ENCODE measurements at places on chromosomes 11 and 22.

- DNase-seq: no peak
Measured at GRCh38 chr11:68214173-68215086, 1.3 kb upstream of the KMT5B start.

DNA sequence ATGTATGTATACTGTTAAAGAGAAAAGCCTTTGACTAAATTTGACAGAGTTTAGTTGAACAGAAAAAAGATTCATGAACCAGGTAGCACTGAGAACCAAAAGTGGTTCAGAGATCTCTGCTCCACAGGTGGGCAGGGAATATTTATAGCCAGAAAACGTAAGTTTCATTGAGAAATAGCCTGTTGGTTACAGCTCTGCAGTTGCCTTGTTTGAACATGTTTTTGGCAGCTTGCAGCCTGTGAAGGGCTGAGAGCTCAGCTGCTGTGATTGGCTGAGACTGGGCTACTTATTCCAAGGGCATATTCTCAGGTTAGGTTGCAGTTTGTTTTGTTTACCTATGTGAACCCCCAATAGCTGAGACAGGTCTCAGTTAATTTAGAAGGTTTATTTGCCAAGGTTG, 13.5 kb upstream of the ZNF74 start:
- DNase-seq: no peak

GRCh38 chr11:113974741-113975470, at the start of gene HTR3A:
Gene HTR3A, plus strand, starts transcription at chr11:113975108. Its CDS starts 218 bp downstream, at chr11:113975326.
- DNase-seq: no peak

DNA sequence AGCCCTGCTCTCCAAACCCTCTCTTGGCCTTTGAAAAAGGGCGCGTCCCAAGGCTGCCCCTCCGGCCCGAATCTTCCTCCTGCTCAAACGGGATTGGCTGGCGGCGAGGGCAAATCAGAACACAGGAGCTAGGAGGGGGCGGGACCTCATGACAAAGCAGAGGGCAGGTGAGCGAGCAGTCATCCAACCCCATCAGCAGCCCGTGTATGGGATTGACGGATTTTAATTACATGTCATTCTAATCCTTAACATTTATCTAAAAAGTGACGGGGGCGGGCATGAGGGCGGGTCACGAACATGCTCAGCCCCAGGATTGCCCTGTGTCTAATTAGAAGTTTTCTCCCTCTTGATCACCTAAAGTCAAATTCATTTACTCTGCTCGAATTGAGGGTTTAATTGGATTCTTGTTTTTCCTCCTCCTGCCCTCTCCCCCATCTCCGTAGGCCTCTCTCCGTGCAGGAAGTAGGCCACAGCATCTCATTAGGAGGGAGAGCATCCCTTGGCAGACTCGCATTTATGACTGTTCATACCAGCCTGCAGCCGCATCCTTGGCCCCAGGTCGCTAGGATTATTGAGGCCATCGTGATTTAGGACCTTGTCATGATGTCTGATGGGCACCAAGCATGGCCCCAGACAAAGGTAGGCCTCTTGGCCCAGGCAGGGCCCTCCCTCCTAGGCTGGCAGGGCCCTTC, 147.1 kb downstream of the CHST1 start:
- no peak for DNase-seq

GRCh38 chr11:61129639-61130523, 27.6 kb downstream of the CD5 start:
- DNase-seq: peak; percentile 86

DNA sequence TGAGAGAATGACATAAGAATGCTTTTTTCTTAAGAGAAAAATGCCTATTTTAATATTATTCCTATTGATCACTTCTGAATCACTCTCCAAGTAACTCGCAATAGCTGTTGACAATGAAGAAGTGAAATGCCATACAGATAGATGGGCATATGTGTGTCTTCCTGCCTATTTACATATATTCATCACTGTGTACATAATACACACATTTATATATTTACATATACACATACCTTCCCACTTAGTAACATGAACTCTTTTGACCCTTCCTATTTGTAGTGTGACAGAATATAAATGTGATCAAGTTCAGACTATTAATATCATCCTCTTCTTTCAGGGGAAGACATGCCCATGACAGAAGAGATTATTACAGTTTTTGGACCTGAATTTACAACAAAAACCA, 756.7 kb downstream of the DLG2 start:
- no peak for DNase-seq

DNA sequence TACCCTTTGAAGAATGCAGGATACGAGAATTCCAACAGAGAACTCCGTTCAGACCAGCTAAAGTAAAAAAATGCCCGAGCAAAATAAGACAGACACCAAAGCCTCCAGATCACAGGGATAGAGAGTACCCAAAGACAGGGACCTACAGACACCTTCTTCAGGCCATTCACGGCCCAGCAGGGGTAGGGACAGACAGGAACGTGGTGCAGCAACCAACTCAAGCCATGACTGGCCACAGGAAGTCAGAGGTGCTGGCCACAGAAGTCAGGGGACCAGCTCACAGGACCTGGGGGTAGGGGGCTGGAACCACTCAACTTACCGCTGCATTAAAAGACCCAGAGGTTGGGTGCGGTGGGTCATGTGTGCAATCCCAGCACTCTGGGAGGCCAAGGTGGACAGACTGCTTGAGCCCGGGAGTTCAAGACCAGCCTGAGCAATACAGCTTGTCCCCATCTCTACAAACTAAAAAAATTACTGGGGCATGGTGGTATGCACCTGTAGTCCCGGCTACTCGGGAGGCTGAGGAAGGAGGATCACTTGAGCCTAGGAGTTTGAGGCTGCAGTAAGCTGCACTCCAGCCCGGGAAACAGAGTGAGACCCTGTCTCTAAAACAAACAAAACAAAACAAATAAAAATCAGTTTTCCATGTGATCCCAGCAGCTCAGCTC, 39.9 kb upstream of the COMT start:
- DNase-seq: no peak

- DNase-seq: no peak
Measured at GRCh38 chr11:36455658-36456111, 54.4 kb downstream of the TRAF6 start.

GRCh38 chr11:297051-297585, 2.2 kb downstream of the IFITM5 start:
- DNase-seq: no peak

DNA sequence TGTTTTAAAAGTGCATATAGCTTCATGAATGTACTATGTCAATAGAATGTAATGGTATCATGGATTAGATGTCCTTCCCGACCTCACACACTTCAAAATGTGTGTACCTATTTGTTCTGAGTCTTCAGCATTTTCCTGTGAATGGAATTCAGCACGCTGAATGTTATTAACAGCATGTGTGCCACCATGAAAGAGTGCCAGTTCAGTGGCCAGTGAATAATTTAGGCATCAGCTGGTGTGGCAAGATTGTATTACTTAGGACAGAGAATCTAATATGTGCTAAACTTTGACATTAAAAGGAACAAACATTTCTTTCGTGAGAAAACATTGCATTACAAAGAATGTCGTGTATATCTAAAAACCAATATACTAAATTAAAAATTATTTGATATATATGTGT, 46.4 kb downstream of the HIPK3 start:
- no peak for DNase-seq

DNA sequence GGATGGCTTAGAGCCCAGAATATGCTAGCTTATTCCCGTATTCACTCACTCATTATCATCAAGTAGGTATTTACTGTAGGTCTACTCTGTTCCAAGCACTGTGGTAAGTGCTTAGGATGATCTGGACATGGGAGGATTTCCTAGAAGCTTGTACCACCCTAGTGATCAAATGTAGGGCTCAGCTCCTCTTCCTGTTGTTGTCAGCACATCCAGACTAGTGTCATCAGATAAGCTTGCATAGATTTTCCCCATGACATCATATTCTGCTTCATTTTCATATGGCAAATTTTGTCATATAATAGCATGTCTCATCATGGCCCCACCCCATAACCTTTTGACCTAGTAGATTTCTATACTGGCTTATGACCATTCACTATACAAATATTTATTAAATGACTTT, 19.3 kb upstream of the NUCB2 start:
- DNase-seq: no peak

DNA sequence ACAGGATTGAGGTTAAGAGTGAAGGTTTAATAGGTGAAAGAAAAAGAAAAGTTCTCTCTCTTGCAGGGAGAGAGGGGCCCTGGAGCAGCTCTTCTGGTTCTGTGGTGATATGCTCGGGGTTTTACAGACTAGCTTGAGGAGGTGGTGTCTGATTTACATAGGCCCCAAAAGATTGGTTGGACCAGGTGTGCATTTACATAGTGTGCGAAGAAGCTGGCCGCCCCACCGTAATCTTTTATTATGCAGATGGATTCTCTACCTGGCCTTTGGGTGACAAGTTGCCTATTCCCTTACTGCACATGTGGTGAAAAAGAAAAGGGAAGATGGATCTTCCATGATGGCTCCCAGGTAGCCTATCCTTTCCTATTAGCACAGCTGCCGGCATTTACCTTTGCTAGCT, 219.9 kb upstream of the GRIA4 start:
- DNase-seq: no peak

GRCh38 chr11:121575250-121575962, 122.6 kb upstream of the SORL1-AS1 start:
- DNase-seq: no peak

DNA sequence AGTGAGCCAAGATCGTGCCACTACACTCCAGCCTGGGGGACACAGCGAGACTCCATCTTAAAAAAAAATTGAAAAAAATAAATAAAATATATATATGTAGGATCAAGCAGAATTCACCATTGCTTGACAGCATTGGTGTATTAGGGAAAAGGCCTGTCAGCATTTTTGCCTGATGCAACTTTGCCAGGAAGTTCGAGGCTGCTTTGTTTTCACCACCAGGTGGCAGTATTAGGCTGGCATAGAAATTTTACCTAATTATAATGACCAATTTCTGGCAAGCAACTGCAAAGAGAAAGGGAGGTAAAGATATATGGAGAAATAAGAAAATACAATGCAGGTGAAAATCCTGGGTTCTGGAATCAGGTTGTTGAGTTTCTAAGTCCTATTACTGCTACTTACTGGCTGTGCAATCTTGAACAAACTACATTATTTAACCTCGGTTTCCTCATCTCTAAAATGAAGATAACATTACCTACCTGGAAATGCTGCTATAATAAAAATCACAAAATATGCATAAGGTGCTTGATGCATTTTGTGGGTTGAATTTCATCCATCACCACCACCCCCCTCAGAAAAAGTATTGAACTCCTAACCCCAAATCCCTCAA, 24.7 kb downstream of the LAYN start:
- peak; percentile 50 for DNase-seq

DNA sequence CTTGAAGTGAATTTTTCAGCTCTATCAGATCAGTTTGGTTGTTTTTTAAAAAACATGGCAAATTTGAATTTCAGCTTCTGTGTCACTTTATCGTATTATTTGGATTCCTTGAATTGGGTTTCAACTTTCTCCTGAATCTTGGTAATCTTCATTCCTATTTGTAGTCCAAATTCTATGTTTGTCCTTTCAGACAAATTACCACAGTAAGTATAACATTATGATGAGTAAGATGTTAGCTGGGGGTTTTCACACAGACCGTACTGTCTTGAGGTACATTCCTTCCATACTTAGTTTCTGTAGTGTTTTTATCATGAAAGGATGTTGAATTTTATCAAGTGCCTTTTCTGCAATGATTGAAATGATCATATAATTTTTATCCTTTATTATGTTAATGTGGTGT, 28.0 kb downstream of the OR5B17 start:
- no peak for DNase-seq

DNA sequence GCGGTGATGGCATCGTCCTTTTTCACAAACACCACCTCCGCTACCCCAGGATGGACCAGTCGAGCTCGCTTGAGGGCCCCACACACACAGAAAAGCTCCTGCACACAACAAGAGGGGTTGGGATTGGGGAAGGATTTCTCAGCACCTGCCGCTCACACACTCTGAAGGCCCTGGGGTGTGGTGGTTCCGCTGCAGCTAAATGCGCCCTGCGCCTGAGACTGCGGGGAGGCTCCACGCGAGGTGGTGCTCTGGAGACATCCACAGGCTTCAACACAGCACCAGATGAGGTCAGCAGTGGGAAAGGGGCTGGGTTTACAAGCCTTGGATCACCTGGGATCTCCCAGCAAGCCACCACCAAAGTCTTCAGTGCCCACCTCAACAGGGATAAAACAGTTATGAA, 22.7 kb downstream of the POLDIP3 start:
- no peak for DNase-seq

GRCh38 chr11:134038897-134039470, 29.9 kb upstream of the JAM3 start:
- DNase-seq: no peak

DNA sequence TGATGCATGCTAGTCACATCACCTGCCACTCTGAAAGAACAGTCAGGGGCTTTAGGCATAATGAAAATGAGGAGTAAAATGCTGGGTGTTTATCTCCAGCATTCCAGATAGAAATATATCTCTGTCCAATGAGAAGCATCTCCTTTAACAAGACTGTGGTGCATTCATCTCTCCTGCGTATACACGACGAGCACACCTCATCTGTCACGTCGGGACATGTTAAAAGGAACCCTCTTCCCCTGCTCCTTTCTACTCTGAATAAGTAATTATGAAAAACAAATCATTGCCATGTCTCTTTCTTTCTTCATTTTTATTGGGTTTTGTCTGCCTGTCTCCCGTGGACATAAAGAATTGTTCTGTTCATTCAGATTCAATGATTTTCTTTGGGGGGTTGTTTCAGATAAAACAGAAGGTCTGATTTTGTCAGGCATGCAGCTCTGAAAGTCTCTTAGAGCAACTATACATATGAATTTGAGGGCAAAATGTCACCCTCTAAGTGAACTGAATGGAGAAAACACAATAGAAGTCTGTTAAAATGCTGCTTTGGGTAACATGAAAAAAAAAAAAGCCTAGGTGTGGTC, 195.0 kb downstream of the MAML2 start:
- DNase-seq: no peak

- no peak for DNase-seq
Measured at GRCh38 chr11:64007160-64007628, 21.0 kb downstream of the OTUB1 start.

DNA sequence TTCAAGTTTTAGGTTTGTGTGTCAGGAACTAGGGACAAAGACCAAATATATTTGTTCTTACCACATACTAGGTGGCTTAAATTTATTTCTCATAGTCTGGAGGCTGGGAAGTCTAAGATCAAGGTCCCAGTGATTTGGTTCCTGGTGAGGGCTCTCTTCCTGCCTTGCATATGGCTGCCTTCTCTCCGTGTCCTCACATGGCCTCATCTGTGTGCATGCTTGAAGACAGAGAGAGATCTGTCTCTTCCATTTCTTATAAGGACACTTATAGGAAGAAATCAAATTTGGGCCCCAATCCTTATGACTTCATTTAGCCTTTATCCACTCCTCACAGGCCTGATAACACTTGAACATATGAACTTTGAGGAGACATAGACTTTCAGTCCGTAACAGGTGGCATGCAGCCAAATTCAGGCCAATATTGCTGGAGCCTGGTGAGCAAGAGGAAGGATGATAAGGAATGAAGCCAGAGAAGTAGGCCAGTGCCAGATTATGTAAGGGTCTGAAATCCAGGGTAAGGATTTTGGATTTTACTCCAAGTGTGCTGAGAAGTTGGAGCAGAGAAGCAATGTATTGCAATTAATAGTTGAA, 35.1 kb downstream of the TTC17 start:
- DNase-seq: no peak

Data from stimulated activated CD4-positive, alpha-beta T cell treated with anti-CD3 and anti-CD28 coated beads, TNF-alpha, amount 100 ng/mL, for 24 hours (primary cell).